ENCODE measurements at places on chromosomes 1 and 21.

GRCh38 chr1:224213438-224214119 is 30.5 kb downstream of the DEGS1 start:
- DNase-seq = no peak

- DNase-seq = no peak
Measured at GRCh38 chr1:246836209-246836966, 95.4 kb downstream of the AHCTF1 start.

GRCh38 chr1:158037008-158037865 is 43.8 kb downstream of the KIRREL1 start:
- DNase-seq = no peak

DNA sequence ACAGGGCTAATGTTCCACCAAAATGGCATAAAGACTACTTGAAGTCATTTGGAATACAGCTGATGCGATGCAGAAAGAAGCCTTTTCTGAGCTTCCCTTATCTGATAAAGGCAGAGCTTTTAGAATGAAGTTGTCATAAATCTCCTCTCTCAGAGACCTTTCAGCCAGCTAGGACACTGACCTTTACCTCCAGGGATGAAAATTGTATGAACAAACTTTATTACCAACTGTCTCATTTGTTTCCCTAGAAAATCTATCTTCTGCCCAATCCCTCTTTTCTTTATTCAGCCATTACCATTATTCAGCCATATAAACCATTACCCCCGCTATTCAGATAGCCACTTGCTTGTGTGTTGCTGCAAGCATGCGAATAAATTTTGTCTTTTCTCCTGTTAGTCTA is 29.7 kb upstream of the RNF2 start:
- no peak for DNase-seq

GRCh38 chr1:220754918-220755295 is 6.8 kb downstream of the MTARC2 start:
- DNase-seq = no peak

DNA sequence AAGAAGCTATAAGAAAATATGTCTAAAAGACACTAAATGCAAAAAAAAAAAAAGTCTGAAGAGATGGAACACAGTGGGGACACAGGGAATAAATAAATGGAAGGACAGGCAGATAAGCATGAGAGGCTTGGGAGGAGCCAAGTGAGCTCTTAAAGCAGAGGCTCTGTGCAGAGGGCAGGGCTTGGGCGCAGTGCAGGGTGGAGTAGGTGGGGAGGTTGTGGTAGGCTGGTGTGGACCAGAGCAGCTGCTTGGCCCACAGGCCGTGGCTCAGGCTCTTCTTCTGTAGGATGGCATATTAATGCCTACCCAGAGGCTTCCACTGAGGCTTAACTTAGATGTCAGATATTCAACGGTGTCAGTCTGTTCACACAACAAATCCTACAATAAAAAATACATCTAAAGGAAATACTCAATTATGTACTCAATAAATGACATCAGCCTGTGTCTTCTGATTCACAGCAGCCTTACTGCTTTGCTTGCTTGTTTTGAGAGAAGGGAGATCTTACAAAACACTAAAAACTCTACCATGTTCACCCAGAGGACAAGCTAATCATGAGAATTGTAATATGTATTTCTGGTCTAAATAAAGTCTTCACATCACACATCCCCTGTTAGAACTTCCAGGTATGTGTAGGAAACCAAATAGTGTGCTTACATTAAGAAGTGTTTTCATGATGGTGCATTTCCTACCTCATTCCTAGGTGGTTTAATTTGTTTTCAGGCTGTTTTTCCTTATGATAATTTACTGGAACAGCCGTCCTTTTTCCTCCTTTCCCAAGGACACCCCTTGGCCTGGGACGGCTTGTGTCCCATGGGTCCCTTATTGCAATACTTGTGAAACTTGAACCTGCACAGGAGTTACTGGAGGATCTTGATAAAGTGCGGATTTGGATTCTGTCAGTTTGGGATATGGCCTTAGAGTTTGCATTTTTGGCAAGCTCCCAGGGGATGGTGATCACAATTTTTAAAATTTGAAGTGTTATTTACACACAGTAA is 24.9 kb downstream of the DIP2A start:
- DNase-seq = no peak

DNA sequence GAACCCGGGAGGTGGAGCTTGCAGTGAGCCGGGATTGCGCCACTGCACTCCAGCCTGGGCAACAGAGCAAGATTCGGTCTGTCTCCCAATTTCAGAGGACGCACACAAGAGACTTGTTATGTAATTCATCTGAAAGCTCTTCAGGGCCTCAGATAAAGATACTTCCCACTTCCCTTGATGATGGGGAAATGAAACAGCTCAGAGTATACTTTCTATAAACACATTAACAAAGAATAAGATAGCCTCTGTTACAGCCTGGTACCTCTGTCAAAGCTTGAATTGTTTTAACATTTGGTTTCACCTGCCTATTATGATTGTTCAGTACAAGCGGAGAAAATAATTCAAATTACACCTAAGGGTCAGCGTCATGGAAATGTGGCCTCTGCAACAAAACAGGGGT is 622.9 kb upstream of the ADGRL4 start:
- DNase-seq = no peak

DNA sequence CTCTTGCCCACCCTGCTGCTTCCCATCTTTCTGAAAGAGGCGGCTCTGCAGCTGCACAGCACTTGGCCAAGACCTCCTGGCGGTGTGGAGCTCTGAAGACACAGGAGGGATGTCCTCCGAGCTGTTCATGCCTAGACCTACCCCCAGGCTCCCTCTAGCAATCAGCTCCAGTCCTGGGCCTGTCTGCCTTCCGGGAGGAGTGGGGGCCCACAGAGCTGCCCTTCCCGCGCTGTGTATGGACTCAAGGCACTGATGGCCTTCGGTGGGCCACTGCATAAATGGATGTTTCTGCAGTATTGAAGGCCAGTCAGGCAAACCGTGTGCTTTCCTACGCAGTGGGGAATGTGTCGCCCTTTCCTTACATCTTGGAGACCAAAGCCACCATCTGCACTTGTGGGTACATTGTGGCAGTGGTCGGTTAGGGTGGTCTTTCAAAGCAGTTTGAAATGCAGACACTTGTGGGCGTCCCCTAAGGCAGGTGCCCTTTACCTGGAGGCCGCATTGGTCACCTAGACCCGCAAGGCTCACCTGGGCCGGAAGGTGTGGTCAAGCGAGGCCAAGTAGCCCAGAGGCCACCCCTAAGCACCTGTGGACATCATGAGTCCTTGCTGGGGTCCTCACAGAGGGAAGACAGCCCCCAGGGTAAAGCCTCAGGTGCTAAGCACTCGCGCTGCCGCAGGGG is 912 bp upstream of the PKNOX1 start:
- no peak for DNase-seq

Measured in A549 (cell line).